ENCODE measurements at places on chromosomes 1 and 21. TPM values are rescaled to one million over a fixed set of nuclear protein-coding genes. Genes with fewer than 3 reads are reported as not detected.

DNA sequence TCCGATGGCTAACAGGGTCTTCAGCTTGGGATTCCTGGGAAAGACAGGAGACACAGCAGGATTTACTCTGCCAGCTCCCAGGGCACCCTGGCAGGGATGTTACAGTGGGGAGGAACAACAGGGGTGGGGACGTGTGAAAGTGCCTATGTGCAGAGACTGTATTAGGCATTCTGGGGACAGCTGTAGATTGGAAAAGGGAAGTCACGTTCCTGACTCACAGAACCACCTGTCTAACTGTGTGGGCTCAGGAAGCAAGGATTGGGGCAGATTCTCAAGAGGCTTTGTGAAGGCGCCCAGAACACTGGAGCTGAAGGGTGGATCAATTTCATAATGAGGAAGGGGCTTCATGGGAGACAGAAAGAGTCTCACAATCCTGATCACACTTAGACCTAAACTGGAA lies 4.4 kb downstream of the CHIT1 start:
- no peak for DNase-seq

- no peak for DNase-seq
Observed at GRCh38 chr1:223500560-223501425, 107.6 kb downstream of the CCDC185 start.

GRCh38 chr1:26170472-26170821 lies 739 bp downstream of the ZNF593 start:
- no peak for DNase-seq

GRCh38 chr1:147167365-147167764 lies 4.9 kb downstream of the PRKAB2 start:
- DNase-seq, result no peak

DNA sequence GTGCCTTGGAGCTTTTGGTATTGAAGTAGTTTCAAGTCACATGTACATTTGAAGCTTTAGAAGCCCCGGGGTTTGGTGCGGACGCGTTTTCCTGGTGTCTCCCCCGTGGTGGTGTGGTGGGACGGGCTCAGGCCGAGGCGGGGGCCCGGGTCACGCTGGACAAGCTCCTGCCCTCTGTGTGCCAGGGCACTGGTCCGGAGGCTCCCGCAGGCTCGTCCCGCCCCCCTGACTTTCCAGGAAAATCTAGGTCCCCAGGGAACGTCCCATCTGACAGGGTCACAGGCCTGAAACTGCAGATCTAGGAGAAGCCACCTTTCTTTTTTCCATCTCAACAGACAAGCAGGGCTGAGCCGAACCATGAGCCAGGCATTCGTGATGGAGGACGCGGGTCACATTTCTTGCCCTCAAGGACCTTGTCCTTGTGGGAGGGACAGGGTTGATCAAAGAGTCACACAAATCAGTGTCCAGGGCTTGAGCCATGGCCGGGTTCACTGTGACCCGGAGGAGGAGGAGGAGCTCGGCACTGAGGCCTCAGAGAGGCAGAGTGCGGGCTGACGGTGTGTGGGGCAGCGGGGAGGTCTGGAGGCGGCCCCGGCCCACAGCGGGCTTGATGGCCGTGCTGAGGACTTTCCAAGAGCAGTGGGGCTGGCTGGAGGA lies 1.6 kb downstream of the DMRTB1 start:
- DNase-seq, result no peak

GRCh38 chr1:22665752-22666151 lies 12.7 kb downstream of the C1QB start:
- no peak for DNase-seq

DNA sequence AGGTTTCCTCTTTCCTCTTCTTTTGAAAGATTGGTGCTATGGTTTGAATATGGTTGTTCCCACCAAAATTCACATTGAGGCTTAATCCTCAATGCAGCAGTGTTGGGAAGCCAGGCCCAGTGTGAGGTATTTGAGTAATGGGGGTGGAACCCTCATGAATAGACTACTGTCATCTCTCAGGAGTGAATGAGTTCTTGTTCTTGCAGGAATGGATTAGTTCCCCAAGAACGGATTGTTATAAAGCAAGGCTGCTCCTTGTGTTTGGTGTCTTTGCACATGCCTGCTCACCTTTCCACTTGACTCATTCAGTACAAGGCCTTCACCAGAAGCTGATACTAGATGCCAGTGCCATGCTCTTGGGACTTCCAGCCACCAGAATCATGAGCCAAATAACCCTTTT lies 223.2 kb downstream of the BACH1 start:
- no peak for DNase-seq

GRCh38 chr1:185720633-185721272 lies 13.4 kb upstream of the HMCN1 start:
- DNase-seq, result no peak

GRCh38 chr1:36269408-36269838 lies 36.7 kb upstream of the SH3D21 start:
- no peak for DNase-seq

Gene CLEC20A
- not detected for total RNA-seq

Gene SUSD4
- total RNA-seq, result 13.2 TPM
